ENCODE measurements at places on chromosomes 16 and 17.

DNA sequence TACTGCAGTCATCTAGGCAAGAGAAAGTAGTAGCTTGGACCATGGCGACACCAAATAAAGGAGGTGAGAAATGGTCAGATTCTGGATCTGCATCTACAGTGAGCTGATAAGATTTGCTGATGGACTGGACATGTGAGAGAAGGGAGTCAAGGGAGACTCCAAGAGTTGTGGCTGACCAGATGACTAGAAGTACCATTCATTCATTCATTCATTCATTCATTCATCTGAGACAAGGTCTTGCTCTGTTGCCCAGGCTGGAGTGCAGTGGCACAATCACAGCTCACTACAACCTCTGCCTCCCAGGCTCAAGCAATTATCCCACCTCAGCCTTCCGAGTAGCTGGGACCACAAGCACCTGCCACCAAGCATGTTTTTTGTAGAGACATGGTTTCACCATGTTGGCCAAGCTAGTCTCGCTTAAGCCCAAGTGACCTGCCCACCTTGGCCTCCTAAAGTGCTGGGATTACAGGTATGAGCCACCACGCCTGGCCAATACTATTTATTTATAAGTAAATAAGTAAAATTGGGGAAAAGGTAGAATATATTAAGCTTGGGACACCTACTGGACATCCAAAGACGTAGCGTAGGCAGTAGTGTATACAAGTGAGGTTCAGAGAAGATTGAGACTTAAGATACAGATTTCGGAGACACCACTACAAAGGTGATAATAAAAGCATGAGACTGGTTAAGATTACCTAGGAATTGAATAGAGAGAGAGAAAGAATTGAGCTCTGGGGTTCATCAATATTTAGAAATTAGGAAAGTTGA is 15.7 kb upstream of the RNF43 start:
- no peak for DNase-seq

DNA sequence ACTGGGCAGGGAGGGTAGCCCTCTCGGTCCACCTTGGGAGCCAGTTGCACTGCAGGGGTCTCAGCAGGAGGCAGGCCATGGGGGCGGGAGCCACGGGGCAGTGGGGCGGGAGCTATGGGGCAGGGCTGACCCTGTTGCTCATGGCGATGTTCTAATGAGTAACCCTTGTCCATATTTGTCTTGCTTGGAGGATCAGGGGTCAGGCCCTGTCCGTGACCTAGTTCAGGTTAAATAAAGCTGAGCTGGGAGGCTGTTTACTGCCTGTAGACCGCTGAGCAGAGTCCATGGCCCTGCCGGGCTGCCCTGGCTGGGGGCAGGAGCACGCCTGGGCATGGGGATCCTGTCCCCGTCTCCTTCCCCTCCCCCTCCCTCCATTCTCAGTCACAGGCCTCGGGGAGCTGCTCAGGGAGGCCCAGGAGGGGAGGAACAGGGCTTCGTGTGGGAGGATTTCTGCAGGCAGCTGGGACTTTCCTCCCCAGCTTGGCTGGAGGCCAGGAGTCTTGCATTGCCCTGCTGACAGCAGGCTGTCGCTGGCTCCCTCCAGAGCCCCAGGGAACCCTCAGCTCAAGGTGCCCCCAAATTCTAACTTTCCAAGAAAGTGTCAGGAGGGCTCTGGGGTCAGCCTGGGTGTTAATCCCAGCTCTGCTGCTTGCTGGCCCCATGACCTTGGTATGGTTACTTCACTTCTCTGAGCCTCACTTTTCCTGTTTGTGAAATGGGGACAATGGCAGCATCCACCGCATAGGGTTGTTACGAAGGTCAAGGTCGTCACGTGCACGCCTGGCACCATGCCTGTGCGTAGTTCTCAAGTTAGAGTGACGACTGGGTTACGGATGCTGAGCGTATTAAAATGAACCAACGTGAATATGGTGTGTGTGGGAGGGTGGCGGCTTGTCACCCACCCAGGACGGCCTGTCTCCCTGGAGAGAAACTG is 6.1 kb upstream of the SERPINF2 start:
- no peak for DNase-seq

DNA sequence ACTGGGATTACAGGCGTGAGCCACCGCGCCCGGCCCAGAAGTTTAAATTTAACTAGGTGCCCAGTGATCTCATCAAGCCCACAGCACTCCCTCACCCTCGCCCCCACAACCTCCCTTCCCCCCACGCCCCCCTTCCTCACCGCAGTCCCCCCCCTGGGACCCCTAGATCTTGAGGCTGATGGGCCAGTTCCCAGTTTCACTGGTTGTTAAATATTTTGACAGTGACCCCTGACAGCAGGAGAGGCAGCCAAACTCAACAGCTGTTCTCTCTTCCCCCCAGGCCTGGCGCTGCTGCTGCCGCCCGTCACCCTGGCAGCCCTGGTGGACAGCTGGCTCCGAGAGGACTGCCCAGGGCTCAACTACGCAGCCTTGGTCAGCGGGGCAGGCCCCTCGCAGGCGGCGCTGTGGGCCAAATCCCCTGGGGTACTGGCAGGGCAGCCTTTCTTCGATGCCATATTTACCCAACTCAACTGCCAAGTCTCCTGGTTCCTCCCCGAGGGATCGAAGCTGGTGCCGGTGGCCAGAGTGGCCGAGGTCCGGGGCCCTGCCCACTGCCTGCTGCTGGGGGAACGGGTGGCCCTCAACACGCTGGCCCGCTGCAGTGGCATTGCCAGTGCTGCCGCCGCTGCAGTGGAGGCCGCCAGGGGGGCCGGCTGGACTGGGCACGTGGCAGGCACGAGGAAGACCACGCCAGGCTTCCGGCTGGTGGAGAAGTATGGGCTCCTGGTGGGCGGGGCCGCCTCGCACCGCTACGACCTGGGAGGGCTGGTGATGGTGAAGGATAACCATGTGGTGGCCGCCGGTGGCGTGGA is 15.6 kb downstream of the QPRT start:
- no peak for DNase-seq

GRCh38 chr17:9271989-9272388 is 250.7 kb downstream of the NTN1 start:
- DNase-seq, result no peak

- DNase-seq, result no peak
Observed at GRCh38 chr17:79970576-79971068, 65.0 kb downstream of the TBC1D16 start.

- DNase-seq, result no peak
Observed at GRCh38 chr17:79654350-79654959, 43.6 kb upstream of the RBFOX3 start.

- peak; percentile 96 for DNase-seq
Observed at GRCh38 chr16:27268376-27269299, at the start of gene NSMCE1. TSS of gene NSMCE1 (minus strand) at chr16:27268772. CDS start at chr16:27257570, 11,202 bp downstream.
